Mesothelial cell of epicardium (in vitro differentiated cells): ENCODE measurements at places on chromosomes 3 and 15.

GRCh38 chr3:24197809-24198208 lies 252.7 kb downstream of the NR1D2 start:
- H3K4me3 ChIP-seq = no peak overlapping the region
- no peak overlapping the region for H3K27ac ChIP-seq
- H3K4me1 ChIP-seq = peaks cover 14% of the 10 kb centered on the region
- H3K36me3 ChIP-seq = no peaks in the 10 kb centered on the region
- DNase-seq = no peak

DNA sequence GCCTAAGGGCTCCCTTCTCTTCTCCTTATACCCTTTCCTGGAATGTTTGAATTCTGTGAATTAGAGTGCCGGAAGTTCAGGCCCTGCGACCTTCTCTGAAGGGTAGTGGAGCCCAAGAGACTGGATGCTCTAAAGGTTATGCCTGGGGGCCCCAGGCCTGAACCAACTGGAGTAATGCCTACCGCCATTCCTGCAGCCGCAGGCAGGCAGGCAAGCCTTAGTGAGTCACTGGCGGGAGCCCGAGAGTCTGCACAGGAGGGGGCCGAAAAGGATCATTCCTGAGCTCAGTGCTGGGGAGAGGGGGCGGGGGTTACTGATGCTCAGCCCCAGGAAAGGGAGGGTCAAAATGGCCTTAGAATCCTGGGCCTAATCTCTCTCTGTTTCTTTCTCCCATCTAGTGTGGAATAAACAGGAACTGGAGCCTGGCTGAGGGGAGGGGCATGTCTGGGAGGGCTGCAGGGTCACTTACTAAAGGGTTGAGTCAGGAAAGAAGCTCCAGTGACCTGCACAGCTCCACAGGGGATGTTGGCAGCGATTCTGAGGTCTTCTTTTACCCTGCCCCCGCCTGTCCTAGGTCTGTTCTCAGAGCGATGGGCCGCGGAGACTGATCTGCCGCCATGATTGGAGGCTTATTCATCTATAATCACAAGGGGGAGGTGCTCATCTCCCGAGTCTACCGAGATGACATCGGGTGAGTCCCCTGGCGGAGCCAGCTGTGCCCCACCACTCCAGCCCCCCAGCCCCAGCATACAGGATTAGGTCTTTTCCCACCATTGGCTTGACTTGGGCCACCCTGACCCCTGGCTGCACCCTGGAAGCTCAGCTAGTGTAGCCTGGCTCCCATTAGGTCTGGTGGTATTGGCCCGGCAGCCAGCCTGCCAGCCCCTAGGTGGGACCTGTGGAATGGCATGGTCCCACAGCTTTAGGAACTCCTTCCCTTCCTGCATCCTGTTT lies 2.0 kb downstream of the AP2M1 start:
- peak overlapping the region; percentile 98 for H3K27ac ChIP-seq
- peaks cover 35% of the 10 kb centered on the region for H3K4me1 ChIP-seq
- no peak for DNase-seq
- H3K4me3 ChIP-seq = peak overlapping the region; percentile 86
- H3K27me3 ChIP-seq = no peaks in the 10 kb centered on the region

- H3K4me1 ChIP-seq = peaks cover 2% of the 10 kb centered on the region
- no peaks in the 10 kb centered on the region for H3K36me3 ChIP-seq
- no peak overlapping the region for H3K4me3 ChIP-seq
- H3K27ac ChIP-seq = no peak overlapping the region
- H3K27me3 ChIP-seq = no peaks in the 10 kb centered on the region
- no peak for DNase-seq
Measured at GRCh38 chr3:6512172-6512800, 348.6 kb upstream of the GRM7 start.

GRCh38 chr3:127480196-127480954 lies 110.2 kb downstream of the TPRA1 start:
- no peak overlapping the region for H3K27ac ChIP-seq
- peaks cover 14% of the 10 kb centered on the region for H3K27me3 ChIP-seq
- H3K36me3 ChIP-seq = no peaks in the 10 kb centered on the region
- H3K4me1 ChIP-seq = peaks cover 9% of the 10 kb centered on the region
- no peak for DNase-seq

- no peaks in the 10 kb centered on the region for H3K4me1 ChIP-seq
- H3K27ac ChIP-seq = no peak overlapping the region
- no peak overlapping the region for H3K4me3 ChIP-seq
- H3K27me3 ChIP-seq = no peaks in the 10 kb centered on the region
Measured at GRCh38 chr15:95922431-95922830, 408.1 kb upstream of the NR2F2 start.
